Lower leg skin (tissue), 4 donors: ENCODE measurements at places on chromosomes 16 and 17. TPM values are rescaled to one million over a fixed set of nuclear protein-coding genes. Genes with fewer than 3 reads are reported as not detected.

- DNase-seq: no peak
These were observed 46.9 kb upstream of the ALOX12 start for GRCh38 chr17:6948976-6949375.

GRCh38 chr17:50204431-50204830 is 3.0 kb upstream of the COL1A1 start:
- no peak for DNase-seq

- no peak for DNase-seq
These were observed 20.4 kb upstream of the NUP93 start for GRCh38 chr16:56709443-56710040.

GRCh38 chr17:13750816-13751793 is 149.4 kb upstream of the HS3ST3A1 start:
- DNase-seq: no peak

DNA sequence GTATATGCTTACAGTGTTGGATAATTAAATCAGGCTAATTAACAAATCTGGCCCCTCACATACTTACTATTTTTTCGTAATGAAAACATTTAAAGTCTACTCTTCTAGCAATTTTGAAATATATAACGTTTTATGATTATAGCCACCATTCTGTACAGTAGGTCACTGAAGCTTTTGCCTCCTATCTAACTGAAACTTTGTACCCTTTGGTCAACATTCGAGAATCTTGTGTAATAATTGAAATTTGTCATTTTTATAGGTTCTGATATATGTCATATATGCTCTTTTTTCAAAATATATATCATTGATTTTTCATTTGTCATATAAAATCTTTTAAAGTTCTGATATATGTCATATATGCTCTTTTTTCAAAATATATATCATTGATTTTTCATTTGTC is 12.7 kb downstream of the PHKB start:
- DNase-seq: no peak

DNA sequence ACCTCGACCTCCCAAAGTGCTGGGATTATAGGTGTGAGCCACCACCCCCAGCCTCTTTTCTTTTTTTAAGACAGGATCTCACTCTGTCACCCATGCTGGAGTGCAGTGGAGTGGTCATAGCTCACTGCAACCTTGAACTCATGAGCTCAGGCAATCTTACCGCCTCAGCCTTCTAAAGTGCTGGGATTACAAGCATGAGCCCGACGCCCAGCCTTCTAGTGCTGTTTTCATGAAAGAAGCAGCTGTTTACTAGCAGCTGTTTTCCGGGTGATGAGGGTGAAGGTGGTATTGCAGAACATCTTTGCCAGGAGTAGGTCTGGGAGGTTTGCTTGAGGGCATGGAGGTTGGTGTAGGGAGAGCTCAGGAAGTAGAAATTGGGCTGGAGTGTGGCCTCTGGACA is 2.0 kb downstream of the ADCY7 start:
- DNase-seq: no peak

DNA sequence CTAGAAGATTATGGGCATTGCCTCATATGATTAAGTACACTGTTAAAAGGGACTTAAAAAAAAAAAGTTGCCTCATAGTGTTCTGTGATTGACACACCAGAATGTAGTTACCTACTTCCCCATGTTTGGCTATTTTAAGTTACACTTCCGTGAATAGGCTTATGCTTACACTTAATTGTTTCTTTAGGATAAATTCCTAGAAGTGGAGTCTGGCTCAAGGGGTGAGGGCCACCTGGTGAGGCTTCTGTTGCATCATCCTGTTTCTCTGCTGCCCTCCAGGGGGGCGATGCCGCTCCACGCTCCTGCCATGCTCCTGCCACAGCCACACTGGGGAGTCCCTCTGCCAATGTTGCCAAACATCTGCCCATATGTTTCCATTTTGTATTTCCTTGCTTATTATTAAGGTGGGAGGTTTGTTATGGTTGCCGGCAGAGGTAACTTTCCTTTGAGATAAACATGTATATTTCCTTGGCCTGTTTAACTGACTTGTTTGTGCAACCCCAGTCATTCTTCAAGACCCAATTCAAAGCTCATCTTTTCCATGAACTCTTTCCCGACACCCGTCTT is 73.1 kb downstream of the KSR1 start:
- no peak for DNase-seq

DNA sequence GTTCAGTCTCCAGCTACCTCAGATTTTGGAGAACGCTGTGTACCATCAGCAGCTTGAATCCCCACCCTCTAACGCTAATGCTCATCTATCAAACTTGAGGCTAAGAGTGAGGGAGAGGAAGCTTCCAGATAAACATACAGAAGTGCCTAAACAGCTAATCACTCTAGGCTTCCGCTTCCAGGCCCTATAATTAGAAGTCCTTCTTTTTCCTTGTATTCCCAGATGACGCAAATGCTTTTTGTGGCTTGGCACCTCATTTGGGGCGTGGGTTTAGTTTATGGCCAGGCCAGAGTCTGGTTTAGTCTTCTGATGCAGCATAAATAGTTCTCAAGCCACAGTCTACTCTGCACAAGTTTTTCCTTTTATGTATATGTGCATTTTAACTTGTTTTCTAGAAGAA is 263.4 kb downstream of the BCAS3 start:
- DNase-seq: peak; percentile 45

GRCh38 chr16:11258553-11259492 is 2.8 kb upstream of the SOCS1 start:
- peak; percentile 92 for DNase-seq

- DNase-seq: no peak
These were observed 151.0 kb upstream of the CDC42EP4 start for GRCh38 chr17:73462823-73463222.

DUS1L gene
- 98.5 TPM for total RNA-seq

OSGIN1 gene
- 1.1 TPM for total RNA-seq

CTRB1 gene
- total RNA-seq: 1.0 TPM

ALOX15 gene
- total RNA-seq: not detected

SYNGR3 gene
- 1.1 TPM for total RNA-seq

WFDC1 gene
- 0.91 TPM for total RNA-seq

FAHD1 gene
- 71.7 TPM for total RNA-seq

RDM1 gene
- not detected for total RNA-seq
